ENCODE measurements at places on chromosomes 2 and 18.
A peak's percentile ranks its signal among the peaks of the same experiment; 100 is the strongest.

GRCh38 chr2:152490686-152491455 lies 155.9 kb downstream of the FMNL2 start:
- no peak for DNase-seq

DNA sequence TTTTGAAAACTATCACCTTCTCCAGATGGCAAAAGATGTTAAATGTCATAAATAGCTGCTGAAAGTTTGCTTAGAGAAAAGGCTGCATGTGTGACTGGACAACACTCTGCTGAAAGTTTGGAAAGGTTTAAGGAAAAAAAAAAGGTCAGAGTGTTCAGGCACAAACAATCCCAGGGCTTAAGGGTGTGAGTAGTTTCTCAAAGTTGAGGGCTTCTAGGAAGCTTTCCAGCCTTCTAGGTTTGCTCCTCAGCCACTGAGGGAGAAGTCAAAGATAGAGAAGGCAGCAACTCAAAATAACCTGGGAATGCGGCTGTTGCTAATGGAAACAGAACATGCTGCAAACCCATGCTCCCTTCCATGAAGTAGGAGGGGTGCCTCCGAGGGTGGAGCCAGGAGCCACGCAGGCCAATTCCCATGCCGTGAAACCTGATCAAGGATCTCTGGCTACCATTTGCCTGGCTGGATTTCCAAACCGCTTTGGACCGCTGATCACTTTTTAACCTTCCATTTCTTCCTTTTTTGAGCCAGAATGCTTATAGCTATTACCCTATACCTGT lies 88.0 kb downstream of the TEX51 start:
- DNase-seq = no peak

- DNase-seq = no peak
These were observed 1.5 kb downstream of the ARPC2 start for GRCh38 chr2:218218268-218219185.

- DNase-seq = no peak
These were observed 126.9 kb downstream of the TDRD15 start for GRCh38 chr2:21250673-21251072.

DNA sequence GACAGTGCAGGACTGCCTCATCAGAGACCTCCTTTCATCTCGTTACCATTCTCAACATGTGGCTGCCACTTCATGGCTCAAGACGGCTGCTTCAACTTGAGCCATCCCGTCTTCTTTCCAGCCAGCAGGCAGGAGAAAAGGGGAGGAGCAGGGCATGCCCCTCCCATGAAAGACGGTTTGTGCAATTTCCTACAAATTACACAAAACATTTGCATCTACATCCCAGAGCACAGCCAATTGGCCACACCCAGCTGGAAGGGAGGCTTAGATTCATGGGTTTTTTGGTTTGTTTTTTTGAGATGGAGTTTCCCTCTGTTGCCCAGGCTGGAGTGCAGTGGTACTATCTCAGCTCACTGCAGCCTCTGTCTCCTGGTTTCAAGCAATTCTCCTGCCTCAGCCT lies 11.8 kb downstream of the UCN start:
- DNase-seq = peak; percentile 39

DNA sequence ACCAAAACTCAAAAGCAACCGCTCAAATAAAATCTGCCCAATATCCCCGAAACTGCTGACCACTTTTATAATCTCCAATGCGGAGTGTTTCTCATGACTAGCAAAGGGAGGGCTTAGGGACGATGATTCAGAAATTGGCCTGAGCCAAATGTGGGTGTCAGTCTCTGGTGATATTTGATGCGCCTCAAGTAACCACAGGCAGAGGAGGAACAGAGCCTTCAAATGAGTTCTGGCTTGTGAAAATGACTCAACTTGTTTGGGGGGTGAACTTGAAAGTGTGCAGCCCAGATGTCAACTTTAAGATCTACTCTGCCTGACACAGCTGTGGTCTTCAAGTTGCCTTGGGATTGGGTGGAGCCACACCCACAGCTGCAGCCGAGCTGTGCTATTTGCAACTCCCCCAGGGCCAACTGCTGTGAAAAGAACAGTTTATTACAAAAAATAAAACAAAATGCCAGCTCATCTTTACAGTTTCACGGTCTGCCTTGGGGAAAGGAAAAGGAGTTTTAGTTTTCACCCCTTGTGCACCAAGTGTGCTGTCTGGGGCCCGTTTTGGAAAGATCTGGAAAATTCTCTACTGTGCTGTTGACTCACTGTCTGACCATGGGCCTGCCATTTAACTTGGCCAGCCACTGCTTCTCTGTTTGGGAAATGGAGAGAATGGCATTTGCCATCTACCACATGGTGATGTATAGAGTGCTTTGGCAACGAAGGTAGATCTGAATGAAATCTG lies 222.1 kb downstream of the MTX2 start:
- DNase-seq = peak; percentile 100

GRCh38 chr2:179694963-179695362 lies 166.4 kb downstream of the ZNF385B start:
- DNase-seq = no peak

GRCh38 chr2:219278655-219279150 lies 463 bp upstream of the DNAJB2 start:
- no peak for DNase-seq

GRCh38 chr2:80126596-80127189 lies 177.9 kb downstream of the LRRTM1 start:
- DNase-seq = peak; percentile 54

DNA sequence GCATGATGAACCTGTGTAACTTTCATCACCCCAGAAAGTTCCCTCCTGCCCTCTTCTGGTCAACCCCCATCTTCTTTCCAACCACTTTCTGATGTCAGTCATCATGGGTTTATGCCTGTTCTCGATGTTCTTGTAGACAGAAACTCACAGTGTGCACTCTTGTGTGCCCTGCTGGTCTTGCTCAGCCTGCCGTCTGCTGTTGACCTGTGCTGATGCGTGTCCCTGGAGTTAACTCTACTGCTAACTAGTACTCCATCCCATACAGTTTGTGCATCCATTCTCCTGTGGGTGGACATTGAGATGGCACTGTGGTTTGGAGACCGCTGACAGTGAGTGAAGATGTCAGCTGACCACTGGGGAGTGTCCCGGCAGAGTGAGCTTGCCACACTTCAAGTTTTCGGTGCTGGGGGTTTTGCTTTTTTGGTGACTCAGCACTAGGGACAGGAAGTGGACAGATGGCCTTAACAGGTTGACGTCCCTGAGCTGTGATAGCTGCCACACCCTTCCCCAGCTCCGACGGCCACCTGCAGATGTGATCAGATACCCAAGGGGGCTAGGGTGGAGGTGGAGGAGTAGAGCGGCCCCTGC lies 14.8 kb downstream of the KLHL29 start:
- no peak for DNase-seq

DNA sequence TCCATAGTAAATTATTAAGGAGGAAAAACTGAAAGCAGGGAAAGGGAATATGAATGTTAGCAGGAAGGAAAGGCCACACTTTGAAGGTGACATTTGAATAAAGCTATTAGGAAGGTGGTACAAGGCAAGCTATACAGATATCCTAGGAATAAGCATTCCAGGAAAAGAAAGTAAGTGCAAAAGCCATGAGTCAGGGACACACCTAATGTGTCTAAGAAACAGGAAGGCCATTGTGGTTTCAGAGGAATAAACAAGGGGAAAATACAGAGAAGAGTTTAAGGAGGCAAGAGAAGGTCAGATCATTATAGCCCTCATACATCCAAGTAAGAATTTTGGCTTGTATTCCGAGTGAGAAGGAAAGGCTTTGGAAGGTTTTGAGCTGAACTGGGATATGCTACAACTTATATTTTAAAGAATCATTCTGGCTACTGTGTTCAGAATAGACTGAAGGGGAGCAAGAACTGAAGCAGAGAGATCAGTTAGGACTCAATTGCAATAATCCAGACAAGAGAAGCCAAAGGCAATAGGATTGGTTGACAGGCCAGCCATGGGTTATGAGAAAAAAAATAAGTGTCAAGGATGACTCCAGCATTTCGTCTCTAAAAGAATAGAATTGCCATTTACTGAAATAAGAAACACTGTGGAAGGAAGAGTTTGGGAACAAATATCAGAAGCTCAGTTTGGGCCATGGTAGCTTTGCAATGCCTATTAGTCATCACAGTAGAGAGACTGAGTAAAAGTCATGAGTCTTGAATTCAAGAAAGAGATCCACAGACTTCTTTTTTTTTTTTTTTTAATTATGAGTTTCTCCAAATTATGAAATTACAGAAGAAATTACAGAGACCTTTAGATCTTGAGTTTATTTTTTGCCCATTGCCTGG lies 11.3 kb downstream of the RAD51AP2 start:
- no peak for DNase-seq

- DNase-seq = no peak
These were observed 15.7 kb downstream of the FAM228A start for GRCh38 chr2:24190503-24190902.

- DNase-seq = no peak
These were observed 25.1 kb upstream of the GPR75 start for GRCh38 chr2:53884883-53885282.

- DNase-seq = peak; percentile 73
These were observed 11.1 kb downstream of the COLEC12 start for GRCh38 chr18:489244-490023.

DNA sequence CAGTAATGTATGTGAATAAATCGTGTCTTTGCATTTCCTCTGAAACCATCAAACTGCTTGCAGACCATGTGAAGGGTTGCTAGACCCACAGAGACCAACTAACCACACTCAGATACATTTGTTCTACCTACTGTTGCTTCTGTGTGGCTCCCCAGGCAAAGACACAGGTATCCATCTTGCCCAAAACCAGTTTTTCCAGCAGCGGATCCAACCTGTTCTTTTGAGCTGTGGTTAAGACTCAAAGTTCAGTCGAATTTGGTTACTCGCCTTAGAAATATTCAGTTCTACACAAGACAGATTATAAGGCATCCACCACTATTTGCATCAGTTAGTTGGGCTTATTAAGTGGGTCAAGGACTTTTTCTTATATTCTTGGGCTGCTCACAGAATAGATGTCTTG lies 276.2 kb upstream of the EPHA4 start:
- no peak for DNase-seq

GRCh38 chr2:45382744-45383143 lies 228.3 kb downstream of the SRBD1 start:
- DNase-seq = no peak

- DNase-seq = peak; percentile 24
These were observed 1.2 kb downstream of the MEX3C start for GRCh38 chr18:51196118-51196810.

GRCh38 chr18:61554117-61554776 lies 221.0 kb downstream of the CDH20 start:
- no peak for DNase-seq

DNA sequence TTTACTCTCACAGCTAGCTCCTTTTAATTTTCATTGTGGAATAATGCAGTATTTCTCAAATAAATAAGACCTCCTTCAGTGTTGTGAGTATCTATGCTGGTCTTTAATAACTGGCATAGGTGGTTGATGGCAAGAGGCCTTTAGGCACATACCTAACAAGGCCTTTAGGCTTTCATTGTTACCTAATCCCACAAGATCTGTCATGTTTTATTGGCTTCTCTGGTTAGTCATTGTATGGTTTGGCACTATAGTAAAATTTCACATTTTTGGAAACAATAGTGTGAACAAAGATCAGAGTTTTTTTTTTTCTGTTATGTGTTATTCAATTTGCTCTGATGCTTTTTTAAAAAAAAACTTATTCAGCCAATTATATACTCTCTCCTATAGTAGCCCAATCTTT lies 89.8 kb upstream of the NEUROD1 start:
- peak; percentile 30 for DNase-seq

DNA sequence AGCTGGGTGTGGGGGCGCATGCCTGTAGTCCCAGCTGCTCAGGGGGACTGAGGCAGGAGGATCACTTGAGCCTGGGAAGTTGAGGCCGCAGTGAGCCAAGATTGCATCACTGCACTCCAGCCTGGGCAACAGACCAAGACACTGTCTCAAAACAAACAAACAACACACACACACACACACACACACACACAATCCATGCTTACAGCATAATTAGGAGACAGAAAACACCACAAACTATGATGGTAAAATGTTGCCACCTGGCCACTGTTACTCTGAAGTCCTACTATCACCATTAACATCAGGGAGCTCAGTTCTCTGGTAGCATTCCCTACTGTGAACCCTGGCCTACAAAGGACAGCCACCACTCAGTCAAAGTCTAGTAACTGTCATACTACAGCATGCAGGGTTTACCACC lies 18.3 kb downstream of the DNPEP start:
- DNase-seq = peak; percentile 89

GRCh38 chr2:197383825-197384224 lies 51.0 kb downstream of the SF3B1 start:
- no peak for DNase-seq

GRCh38 chr18:79950515-79951341 lies 725 bp downstream of the SLC66A2 start:
- DNase-seq = peak; percentile 27

DNA sequence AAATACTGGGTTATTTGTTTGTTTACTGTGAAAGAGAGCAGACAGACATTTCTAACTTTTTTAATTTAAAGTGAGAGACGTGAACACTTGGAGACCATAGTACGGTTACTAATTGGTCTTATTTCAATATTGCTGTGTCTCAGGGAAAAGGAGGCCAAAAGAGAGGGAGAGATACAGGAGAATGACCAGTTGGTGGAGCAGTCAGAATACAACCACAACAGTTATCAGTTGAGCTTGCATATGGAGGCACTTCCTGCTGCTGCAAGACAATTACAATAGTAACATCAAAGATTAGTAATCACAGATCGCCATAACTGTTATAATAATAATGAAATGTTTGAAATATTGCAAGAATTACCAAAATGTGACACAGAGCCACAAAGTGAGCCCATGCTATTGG lies 58.2 kb downstream of the TWSG1 start:
- DNase-seq = peak; percentile 13

DNA sequence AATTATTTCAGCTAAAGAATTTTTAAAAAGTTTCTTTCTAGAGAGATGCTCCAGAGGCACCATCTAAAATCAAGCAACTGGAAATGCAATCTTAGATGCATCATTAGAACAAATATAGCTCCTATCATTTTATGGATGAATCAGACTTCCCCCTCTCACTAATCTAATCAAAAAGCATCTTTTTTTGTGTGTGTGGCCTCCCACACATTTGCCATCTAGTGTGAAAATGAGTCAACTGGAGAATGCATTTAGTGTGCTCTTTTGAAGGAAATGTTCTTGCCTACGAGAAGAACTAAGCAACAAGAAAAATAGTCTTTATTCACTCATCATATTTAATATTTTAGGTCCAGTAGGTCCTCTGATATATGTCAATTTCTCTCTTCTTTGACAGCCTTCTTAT lies 39.5 kb upstream of the FIGN start:
- DNase-seq = peak; percentile 9

DNA sequence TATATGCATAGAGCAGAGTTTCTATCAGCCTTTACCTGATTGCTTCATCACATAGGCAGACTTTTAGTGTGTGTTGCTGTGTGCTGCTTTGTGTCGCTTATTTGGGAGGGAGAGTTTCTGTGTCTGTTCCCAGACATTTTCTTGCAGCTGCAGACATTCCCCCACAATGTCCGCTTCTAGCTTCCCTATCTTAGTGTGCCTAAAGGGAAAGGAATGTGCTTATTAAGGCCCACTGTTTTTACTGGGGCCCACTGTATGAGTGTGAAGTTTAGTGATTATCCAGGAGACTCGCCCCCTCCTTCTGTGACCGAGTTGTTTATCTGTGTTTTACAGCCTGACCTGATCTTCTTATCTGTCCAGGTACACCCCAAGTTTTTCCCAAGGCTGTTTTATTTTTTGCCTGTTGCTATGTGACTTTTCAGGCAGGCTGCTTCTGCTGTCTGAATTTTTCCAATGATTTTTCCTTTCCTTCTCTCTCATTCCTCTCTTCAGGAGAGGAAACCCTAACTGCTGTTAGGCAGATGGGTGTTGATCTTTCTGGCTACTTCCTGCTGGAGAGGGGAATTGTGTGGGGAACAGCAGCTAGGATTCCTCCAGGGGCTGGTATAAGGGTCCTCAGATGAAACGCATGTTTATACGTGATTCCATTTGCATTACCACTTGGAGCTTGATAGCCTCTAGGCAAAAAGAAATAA lies 47.6 kb downstream of the STK17B start:
- peak; percentile 49 for DNase-seq
